ENCODE measurements at places on chromosomes 1 and 21.

GRCh38 chr1:185996211-185996610, 262.0 kb downstream of the HMCN1 start:
- no peak for DNase-seq

DNA sequence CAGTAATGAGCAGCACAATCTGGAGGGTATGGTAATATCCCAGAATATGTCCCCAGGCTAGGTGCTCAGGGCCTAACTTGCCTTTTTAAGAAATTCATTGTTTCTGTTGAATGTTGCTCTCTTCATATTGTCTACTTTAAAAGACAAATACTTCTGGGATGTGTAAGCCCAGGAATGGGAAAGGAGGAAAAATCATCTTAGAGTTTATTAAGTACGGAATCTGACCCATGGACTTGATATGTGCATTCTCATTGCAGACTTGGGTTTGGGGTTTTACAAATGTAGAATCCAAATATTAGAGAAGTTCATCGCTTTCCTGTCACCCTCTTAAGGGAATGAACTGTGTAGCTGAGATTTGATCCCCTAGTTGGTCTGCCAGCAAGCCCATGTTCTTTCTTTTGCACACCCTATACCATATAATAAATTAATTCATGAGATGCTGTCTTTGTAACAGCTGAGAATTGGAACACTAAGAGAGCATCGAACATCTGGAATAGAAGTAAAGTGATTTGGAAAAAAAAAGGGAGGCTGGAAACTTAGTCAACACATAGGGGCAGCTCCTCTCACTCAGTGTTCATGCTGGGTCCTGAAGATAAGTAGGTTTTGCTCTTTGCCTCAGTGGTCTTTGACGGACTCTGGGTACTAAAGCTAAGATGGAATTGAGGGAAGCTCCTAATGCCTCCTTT, 235.8 kb upstream of the C1orf105 start:
- DNase-seq: no peak

DNA sequence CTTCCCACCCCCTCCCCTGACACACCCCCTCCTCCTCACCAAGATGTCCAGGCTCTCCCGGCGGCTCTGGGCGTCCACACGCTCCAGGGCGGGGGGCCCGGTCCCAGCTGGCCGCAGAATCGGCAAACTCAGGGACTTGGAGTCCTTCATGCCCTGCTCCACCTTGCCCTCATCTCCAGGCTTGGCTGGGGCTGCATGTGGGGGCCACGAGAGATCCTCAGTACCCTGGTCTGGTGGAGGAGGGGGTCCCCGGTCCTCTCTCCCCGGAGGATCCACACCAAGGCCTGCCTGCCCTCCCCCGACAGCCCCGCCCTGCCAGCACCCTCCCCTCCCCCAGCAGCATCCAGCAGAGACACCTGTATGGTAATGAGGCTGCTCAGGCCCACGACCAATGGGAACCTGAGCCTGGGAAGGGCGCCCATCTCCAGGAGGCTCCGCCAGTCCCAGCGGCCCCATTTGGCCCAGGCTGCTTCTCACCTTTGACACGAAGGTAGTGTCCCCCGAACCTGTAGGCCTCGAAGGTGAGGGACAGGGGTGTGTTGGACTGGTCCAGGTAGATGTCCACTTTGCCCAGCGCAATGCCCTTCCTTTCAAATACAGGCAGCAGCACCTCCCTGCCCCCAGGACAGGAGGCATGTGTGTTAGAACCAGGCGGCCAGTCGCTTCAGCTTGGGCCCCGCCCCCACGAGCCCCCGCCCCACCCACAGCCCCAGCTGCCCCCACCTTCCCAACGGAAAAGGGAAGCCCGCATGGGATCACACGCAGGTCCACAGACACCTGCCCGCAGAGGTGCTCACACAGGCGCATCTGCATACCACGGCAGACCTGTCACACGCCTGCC, 8.2 kb upstream of the TNFRSF25 start:
- DNase-seq: no peak

GRCh38 chr1:206974140-206974539, 3.9 kb upstream of the FCAMR start:
- no peak for DNase-seq

- DNase-seq: no peak
These were observed at the start of gene CFAP107 for GRCh38 chr1:12745992-12746323. Gene CFAP107, plus strand, starts transcription at chr1:12746200. Its CDS starts 231 bp downstream, at chr1:12746431.

- DNase-seq: no peak
These were observed 69.0 kb downstream of the UBIAD1 start for GRCh38 chr1:11341901-11342552.

- DNase-seq: no peak
These were observed 7.3 kb downstream of the CRYZL1 start for GRCh38 chr21:33634254-33634653.

All from stimulated activated CD8-positive, alpha-beta memory T cell treated with anti-CD3 and anti-CD28 coated beads, Interleukin-7, amount 100 ng/mL, for 1 hour (primary cell).